ENCODE measurements at places on chromosomes 7 and 10. TPM values are rescaled to one million over a fixed set of nuclear protein-coding genes. Genes with fewer than 3 reads are reported as not detected.

The ADAM22 gene
- 1.5 TPM for total RNA-seq

The TUBB8 gene
- total RNA-seq: not detected

The CEP41 gene
- total RNA-seq: 16.4 TPM

The CLDN3 gene
- 0.68 TPM for total RNA-seq

The OIT3 gene
- total RNA-seq: 0.09 TPM

The SFRP4 gene
- 0.19 TPM for total RNA-seq

- DNase-seq: peak; percentile 11
Observed at GRCh38 chr10:121928528-121928884, 675 bp upstream of the ATE1 start.

DNA sequence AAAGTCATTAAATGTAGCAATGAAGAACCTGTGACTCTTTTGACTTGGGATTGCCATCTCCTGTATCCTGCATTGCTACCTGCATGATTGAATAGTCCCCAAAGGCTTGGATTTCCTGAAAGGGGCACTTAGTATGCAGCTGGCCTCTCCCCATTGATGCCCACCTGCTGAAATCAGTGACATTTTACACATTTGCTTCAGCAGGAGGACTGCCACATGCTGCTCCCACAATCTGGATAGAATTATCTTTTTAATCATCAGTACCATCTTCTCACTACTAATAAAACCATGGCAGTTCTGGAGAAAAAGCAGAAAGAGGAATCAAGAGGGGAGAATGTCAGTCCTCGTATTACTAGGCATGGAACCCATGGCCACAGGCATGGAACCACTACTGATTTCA is 67.8 kb downstream of the SLC13A1 start:
- no peak for DNase-seq

- no peak for DNase-seq
Observed at GRCh38 chr10:5507649-5508131, 8.3 kb upstream of the CALML5 start.

GRCh38 chr7:38052786-38053185 is 125.3 kb upstream of the STARD3NL start:
- no peak for DNase-seq

DNA sequence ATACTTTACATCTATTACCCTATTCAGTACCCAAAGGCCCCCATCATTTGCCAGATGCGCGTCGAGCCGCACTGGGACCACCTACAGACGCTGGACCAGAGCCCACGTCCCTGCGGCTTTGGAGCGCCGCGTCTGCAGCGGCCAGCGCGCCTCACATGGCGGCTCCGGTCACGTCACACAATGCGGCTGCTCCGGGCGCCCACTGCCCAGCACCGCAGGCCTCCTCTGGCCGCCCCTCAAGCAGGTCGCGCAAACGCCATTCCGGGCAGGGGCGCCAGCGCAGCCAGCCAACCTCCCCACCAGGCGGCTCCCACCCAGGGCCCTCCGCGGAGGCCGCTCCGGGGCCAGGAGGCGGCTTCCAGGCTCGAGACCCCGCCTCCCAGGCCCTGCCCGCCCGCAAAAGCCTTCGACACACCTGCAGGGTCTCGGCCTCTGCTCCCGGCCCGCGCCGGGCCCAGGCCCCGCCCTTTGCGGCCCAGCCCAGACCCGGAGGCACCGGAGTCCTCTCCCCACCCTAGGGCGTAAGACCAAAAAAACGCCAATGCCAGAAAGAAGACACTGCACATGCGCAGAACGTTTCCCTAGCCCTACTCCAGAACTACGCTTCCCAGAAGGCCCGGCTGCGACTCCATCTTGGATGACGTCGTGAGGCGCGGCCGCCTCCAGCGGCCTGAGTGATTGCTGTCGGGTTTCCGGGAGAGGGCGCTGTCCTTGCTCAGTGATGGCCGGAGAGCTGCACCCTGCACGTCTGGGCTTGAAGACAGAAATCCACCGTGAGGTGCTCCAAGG is at the start of gene ZNF25:
ZNF25 (minus strand) TSS at position 557 of the 789 bp plus-strand sequence. CDS start 4,925 bp downstream, outside the sequence.
- DNase-seq: peak; percentile 93

- DNase-seq: no peak
Observed at GRCh38 chr7:156816943-156817572, 75.9 kb downstream of the LMBR1 start.

DNA sequence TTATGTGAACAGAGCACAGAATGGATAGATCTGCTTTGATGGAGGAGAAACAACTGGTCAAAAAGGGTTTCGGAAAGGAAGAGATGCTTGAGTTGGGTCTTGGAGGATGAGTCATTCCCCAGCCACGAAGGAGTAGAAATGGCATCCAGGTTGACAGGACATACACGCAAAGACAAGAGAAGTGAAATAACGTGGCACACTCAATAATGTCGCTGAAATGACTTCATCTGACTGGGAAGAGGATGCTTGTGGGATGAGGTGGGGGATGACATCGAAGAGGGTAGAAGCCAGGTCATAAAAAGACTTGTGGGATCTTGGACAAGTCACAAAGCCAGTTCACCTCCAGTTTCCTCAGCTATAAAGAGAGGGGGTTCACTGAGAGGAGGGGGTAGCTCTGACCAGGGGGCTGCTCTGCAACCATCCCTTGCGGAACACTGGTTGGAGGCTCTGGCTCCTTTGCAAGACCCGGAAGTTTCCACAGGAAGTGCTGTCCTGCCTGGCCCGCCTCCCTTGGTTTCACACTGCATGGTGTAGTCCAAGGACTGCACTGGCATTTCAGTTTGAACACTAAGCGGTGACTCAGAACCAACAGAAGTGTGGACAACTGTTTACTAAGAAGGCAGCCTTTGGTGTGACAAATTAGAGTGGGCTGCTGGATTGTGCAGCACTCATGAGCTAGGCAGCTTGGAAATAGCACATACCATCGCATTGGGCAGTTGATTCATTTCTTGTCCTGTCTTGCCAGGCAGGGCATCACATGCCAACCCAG is 189.9 kb upstream of the ADO start:
- peak; percentile 77 for DNase-seq

DNA sequence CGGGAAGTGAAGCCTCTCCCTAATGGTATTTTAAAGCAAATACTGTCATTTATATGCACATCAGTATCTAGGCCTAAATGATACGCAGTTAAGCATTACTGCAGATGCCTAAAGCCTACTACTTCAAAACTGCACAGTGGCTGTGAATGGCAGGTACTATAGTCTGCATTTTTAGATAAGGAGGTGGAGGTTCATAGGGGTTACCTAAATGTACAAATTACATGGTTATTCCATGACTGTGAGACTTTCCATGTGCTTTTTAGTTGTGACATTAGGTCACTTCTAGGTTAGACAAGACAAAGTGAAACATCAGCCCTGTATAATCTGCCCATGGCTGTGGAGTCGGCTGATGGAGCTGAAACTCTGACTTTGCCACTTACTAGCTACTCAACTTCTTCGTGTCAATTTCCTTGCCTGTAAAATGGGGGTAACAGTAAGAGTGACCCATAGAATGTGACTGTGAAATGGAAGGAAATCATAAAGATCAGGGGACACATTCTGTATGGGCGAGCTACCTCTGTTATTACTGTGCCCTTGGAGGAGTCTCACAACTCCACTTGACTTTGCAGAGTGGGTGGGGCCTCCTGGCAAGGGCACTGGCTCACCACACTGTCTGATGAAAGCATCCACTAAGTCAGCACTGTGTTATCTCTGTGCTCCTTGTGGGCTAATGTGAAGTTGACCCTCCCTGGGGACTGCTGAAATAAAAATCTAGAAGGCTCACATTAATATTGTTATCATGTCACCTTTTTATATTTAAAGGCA is 239.4 kb downstream of the TNS3 start:
- DNase-seq: no peak

DNA sequence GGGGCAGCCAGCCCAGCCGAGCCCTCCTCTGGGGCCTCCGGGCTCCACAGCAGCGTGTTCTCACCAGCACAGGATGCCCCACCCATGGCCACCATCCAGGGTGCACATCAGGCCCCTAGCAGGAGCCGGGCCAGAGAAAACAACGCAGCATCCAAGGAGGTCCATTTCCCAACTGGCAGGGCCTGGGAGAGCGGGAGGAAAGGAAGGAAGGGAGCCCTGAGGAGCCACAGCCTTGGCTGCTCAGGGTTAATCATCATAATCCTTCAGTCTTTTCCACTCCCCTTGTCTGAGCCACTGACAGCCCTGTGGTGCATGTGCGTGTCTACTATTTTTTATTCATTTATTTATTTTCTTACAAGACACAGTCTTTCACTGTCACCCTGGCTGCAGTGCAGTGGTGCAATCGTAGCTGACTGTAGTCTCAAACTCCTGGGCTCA is 3.6 kb downstream of the PLAC9 start:
- DNase-seq: peak; percentile 45

- peak; percentile 55 for DNase-seq
Observed at GRCh38 chr10:94308866-94309265, 53.9 kb downstream of the NOC3L start.

- peak; percentile 60 for DNase-seq
Observed at GRCh38 chr7:29609162-29610037, 45.8 kb downstream of the PRR15 start.

DNA sequence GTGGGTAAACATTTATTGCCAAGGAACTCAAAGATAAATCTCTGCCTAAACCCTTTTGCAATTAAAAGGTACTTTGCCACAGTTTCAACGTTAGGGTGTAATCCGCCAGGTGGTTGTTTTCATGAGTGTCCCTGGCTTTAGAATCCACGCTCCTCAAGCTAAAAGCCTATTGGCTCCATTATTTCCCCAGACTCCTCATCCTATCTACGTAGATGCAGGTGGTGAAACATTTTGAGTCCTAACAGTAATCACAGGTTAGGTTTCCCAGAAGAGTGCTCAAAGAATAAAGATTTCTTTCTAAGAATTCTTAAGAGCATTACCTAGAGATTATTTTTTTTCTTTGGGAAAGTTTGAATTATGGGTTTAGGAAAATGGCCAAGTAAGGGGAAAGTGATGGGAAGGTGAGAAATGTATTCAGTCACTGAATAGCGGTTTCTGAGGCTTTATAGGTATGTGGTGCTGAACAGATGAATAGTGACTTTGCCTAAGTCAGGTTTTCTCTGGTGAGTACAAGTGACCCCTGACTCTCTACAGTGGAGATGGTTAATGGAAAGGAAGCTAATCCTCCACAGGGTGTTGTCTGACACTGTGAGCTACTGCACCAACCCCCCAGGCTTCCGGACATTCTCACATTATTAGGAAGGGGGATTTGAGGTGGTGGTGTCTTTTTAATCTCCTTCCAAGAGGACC is 60.2 kb downstream of the NRP1 start:
- DNase-seq: peak; percentile 89

DNA sequence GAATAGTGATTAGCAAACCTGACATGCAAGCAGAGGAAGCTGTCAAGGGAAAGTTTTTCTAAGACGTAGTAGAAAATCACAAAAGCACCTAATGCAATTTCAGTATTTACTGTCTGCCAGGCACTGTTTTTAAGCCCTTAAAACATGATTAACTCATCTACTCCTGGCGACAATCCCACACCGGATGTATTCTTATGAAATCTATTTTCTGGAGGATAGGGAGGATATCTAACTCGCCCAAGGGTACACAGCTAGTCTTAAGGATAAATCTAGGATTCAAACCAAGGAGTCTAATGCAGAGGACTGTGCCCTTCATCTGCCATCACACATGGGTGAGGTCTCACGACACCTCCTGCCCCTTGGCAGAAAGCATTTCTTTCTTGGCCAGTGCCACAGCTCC is 47.8 kb upstream of the FIGNL1 start:
- no peak for DNase-seq

DNA sequence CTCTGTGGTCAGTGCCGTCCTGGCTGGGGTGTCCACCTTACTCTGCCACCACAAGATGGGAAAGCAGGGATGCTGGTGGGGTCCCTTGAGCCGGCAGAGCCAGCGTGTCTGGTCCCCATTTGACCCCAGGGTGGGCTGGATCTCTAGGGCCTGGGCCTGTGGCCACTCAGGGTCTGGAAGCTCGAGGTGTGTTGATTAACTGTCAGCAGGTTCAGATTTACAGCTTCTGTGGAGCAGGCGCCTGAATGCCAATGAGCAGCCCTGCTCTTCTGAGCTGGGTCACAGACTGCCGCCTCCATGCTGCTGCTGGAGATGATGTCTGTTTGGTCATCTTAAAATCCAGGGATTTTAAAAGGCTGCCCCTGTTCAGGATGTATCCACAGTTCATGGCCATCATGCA is 11.3 kb upstream of the DPYSL4 start:
- DNase-seq: no peak

DNA sequence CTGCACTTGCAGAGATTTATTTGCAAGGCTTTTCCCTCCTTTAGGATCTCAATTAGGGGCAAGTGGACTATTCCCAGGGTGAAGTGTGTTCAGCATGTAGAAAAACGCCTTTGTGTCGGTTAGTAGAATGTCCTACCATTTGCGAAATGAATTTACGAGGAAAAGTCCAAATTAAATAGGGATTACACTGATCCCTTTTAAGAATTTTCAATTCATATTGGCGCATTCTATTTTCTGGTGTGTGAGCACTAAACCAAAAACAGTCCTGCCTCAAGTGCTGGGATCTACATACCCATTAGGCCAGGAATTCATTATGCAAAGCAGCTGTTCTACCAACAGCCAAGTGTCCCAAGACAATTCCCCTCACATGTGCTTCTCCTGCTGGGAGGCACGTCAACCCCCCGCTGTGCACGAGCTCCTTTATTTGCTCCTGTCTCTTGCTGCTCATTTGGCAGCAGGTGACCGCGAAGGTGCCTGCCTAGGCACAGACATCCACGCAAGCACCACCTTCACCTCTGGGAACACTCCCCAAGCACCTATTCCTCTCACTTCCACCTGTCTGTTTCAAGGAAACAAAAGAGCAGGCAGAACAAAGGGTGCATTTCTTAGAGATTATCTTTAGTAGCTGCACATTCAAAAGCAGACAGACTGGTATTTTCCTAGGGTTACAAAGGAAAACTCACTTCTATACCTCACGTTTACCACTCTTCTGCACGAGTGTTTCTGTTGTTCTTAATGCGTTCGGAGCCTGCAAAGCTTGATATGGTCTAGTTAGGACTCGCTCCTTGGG is 134.6 kb upstream of the FGFR2 start:
- DNase-seq: no peak

- peak; percentile 42 for DNase-seq
Observed at GRCh38 chr10:132942101-132943057, at the start of gene CFAP46. Gene CFAP46, minus strand, starts transcription at chr10:132942570. Its CDS starts 86 bp downstream, at chr10:132942484.

GRCh38 chr7:12765431-12766100 is 78.1 kb downstream of the ARL4A start:
- DNase-seq: peak; percentile 16

DNA sequence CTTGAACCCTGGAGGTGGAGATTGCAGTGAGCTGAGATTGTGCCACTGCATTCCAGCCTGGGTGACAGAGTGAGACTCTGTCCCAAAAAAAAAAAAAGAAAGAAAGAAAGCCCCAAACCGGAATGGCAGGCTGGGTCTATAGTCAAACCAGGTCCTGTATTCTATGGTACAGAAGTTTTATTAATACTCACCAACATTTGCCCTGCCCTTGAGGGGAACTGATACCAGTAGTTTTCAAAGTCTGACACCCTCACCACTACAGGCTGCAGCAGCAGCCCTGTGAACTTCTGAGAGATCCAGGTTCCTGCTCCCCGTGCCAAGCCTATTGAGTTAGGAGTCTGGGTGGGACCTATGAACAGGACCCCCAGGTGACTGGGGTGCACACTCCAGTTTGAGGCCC is 80.6 kb downstream of the RGS10 start:
- DNase-seq: no peak

Data from astrocyte (in vitro differentiated cells and primary cell).